ENCODE measurements at places on chromosomes 16 and 17.
A peak's percentile ranks its signal among the peaks of the same experiment; 100 is the strongest.

DNA sequence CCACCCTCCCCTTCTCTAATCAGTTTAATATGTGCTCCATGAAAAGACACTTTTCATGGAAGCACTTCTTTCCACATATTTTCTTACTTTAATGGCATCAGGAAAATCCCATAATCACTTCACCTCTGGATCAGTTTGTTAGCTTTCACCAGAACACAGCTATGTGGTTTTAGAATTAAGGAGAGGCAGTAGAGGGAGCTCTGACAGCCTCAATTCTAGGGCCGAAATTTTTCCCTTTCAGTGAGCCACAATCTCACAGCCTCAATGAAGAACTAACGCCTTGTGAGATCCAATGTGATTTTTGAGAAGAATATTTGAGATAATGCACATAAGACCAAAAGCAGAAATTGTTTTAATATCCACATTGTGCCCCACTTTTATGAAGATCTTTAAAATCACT, 1494.0 kb upstream of the CDH8 start:
- no peak for DNase-seq

DNA sequence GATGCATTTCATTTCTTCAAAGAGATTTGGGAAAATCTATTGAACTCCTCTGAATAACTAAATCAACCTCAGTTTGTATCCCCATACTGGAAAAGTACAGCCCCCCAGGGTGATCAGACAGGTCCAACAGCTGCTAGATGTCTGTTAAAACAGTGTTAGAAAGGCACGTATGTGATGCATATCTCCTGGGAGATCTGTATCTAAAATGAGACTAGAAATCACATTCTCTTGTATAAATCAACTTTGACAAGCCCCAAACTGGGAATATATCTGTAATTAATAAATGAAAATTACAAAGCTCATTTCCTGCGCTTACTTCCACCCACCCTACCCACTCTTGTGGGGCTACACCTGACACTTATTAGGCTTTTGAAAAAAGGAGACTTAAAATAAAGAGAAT, 3.8 kb upstream of the KIF2B start:
- DNase-seq: no peak

DNA sequence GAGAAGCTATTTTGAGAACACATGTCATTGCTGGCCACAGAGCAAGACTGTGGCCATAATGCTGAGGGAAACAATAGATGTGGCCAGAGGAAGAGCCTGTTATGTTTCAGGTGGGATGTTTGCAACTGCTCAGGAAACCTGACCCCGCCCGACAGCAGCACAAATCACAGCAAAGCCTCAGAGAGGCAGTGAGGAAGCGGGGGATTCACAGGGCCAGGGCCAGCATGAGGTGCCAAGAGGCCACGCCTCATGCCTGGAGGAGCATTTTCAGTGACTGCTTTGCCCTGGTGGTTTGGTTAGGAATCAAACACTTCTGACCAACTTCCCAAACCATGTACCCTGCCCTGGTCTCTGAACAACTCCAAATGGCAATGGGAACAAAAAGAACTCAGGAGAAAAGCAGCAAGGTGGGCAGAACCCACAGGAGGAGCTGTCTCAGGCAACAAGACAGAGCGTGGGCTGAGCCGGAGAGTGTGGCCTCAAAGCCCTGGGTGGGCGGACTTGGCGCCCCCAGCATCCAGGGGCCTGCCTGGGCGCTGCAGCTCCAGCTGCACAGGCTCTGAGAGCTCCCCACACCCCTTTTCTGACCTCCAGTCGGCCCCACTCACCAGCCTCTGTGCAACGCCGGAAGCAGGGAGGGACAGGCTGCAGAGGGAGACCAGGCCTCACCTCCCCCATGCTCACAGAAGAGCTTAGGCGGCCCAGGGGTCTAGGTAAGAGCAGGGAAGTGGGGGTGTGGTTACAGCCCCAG, 20.6 kb downstream of the HIC1 start:
- DNase-seq: peak; percentile 53

DNA sequence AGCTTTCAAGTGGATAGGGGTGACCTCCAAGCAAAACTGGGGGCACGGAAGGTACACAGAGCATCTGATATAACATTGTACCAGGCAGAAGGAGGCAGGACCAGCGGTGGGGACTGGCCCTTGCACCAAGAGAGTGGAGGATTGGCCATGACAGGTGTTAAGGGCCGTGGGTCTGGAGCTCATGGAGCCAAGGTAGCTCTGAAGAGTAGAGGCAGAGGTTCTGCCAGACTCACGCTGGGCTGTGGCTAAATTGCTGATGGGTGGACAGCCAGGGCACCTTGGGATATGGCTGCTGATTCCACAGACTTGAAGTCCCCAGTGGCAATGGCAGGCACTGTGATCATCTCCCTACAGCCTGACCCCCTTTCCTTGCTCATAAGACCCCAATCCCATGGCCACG, 65.9 kb upstream of the NKD1 start:
- DNase-seq: no peak

DNA sequence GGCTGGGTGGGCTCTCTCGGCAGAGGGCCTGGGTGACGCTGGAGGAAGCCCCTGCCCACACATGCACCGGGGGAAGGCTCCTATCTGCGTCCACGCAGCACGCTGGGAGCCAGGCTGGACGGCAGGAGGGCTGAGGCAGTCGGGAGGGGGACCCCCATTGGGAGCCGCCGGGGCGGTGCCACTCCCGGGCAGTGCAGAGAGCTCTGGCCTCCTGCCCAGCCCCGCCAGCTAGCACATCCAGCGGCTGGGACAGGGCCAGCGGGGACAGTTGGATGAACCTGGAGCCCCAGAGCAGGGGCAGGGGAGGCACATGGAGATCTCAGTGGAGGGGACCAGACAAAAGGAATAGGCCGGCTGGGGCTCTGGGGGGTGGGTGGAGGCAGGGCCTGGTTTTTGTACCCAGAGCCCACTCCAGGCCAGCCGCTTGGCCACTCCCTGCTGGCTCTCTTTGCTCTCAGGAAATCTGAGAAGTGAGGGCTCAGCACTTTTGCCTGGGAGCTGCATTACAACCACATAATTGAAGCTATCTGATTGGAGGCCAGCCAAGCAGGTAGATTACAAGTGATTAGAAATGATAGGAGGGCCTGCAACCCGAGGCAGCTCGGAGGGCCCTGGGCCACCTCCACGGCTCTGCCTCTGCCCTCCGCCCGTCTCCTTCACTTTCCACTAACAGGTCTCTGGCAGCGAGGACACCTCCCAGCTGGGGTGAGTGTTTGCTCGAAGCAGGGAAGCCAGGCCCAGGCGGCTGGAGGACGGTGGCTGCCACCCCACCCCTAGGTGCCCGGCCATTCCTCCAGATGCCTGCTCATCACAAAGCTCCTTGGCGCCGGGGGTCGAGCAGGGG, 40.1 kb downstream of the ENGASE start:
- no peak for DNase-seq

DNA sequence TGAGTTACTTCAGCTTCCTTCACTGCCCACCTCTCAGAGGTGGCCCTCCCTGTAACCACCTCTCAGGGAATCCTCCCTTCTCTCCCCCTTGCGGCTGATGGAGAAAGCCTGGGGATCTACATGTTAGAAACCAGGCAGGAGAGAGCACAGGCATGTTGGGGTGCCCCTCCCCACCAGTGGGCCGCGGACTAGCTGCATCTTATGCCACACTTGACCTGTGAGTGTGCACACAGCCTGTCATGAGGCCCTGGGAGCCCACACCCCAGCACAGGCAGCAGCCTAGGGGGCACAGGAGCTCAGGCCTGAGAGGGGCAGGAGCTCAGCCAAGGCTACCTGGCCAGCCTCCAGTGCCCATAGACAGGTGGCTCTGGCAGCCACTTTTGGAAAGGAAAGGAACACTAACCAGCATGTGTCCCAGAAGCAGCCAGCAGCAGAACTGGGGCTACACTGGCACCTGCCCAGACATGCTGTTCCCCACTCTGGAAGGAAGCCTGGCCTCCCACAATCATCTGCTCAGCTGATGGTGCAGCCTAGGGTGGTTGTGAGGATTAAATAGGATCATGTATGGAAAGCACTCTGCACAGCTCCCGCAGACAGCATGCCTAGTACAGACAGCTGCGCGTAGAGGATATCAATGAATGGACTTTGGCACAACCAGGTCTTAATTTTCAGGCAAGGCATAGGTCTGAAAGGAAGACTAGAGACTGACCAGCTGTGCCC, 60.5 kb downstream of the TMEM132E start:
- no peak for DNase-seq

GRCh38 chr17:41421116-41421515, 3.3 kb downstream of the KRT37 start:
- peak; percentile 37 for DNase-seq

DNA sequence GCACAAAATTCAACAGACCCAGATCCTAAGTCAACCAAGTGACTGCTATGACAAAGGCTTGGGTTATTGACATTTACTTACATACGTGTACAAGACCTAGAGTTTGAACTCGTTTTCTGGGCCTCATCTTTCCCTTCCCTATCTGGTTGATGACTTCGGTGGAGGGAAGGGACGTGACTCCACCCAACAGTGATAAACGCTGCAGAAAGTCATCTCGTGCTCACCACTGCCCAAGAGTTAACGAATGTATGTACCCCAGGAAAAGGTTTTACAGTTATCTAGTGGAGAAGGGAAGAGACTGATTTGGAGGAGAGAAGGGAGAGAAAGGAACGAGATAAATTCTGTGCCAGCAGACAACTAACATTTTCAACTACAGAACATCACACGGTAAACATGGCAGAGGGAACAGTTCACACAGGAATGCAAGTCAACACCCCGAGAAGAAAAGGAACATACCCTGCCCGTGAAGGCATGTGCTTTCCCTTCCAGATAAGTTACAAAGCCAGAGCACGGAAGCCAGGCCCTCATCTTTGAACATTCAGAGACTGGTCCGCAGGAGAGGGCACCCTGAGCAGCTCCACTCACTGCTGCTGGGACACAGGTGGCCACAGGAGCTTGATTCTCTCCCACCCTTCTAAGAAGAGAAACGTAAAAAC, 13.9 kb upstream of the CYTH1 start:
- no peak for DNase-seq

DNA sequence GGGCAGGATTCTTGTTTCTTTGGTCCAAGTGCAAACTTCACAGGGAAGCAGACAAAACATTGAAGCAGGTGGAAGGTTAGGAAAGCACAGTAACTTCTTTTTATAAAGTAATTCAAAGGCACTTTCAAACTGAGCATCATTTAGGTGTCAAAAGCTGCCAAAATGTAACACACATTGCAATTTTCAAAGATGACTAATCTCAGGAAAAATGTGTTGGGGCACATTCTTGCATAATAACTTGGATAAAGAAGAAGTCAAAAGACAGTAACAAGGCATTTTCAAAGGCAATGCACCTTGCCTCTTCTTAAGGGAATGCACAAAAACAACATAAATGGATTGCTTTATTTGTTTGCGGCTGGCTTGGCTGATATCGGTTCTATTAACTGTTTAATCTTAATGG, 3.6 kb downstream of the KCNJ2 start:
- no peak for DNase-seq

- no peak for DNase-seq
Measured at GRCh38 chr16:15435216-15435864, 952 bp downstream of the BMERB1 start.

GRCh38 chr16:53991754-53992378, 287.9 kb downstream of the FTO start:
- peak; percentile 45 for DNase-seq

- no peak for DNase-seq
Measured at GRCh38 chr17:40778461-40778860, 3.9 kb downstream of the KRT27 start.

GRCh38 chr17:7841396-7841914, 7.4 kb downstream of the KDM6B start:
- DNase-seq: peak; percentile 88

GRCh38 chr16:75288181-75288580, 36.8 kb upstream of the BCAR1 start:
- no peak for DNase-seq

- DNase-seq: no peak
Measured at GRCh38 chr16:3138342-3138741, 3.5 kb downstream of the ZNF213 start.

DNA sequence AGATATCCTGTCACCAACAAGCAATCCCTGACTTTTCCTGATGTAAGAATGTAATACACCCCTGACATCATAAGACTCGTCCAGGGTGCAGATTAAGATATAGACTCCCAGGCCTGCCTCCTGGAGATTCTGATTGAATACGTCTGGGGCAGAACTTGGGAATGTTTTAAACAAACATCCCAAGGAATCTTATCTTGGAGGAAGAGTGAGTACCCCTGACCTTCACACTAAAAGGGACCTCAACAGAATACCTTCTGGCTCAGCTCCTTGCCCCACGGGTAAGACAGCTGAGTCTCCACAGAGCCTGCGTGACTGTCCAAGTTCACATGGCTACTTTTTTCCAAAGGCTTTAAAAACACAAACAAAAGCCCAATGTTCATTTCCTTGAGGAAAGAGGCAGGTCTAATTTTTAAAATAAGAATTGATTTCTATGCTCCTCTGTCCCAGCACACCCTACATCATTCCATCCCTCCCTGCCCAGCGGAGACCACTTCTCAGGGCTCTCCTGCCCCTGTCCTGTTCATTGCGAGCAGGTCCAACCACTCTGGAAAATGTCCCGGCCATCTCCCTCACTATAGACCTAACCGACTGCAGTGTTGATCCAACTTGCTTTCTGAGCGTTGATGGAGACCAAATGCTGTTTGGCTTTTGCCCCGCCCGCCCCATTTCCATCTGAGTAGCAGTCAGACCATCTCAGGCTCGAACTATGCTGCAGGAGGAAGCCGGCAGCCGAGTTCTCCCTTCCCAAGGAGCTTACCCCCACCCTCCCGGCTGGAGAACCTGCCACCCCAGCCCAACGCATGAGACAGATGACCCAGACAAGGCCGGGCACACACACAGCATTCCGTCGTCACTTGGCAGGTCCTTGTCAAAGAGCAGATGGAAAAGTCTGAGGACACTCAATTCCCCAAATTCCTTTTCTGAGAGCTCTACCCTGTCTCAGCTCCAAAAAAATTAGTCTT, 44.1 kb upstream of the MYH10 start:
- no peak for DNase-seq

- peak; percentile 28 for DNase-seq
Measured at GRCh38 chr17:82019690-82020571, 2.7 kb downstream of the CENPX start.

GRCh38 chr16:28181515-28181914, 30.2 kb downstream of the XPO6 start:
- DNase-seq: peak; percentile 96

- peak; percentile 50 for DNase-seq
Measured at GRCh38 chr16:66935314-66936011, at the start of gene CES2. Gene CES2, plus strand, starts transcription at chr16:66935516. Its CDS starts 120 bp downstream, at chr16:66935636.

- DNase-seq: no peak
Measured at GRCh38 chr16:50015631-50016030, 9.4 kb upstream of the CNEP1R1 start.
